ENCODE measurements at places on chromosomes 4 and X.

DNA sequence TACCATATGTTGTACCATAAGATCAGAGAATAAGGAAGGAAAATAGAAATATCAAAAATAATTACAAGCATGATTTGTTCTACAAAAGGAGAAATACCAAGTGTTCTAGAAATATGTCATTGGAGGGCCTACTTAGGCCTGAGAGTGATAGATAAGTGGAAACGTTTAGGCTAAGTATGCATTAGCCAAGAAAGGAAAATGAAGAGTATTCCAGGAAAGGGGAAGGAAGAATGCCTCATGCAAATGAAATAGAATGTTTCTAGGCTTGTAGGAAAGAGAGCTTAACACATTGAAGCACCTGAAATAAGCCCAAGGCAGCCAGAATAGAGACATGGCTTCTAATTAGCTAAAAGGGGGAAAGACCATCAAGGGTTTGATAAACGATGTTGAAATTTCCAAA lies 595.7 kb upstream of the ATOH1 start:
- no peak for DNase-seq

DNA sequence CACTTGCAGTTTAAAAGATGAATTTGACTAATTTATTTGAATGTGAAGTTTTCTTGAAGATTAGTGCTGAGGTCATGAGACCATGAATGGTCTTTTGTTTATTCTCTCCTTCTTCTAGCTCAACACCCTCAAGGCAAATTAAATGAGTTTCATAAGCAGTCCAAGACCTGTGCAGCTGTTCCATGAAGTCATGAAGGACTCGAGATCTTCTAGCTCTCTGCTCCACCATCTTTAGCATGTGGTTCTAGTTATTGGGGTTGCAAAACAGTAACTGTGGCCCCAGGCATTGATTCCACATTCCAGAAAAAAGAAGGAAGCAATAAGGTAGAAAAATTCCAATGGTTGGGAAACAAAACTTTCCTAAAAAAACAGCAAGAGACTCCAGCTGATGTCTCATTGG lies 84.2 kb upstream of the HS3ST1 start:
- no peak for DNase-seq

- DNase-seq: no peak
Observed at GRCh38 chr4:89598602-89599001, 238.4 kb downstream of the SNCA start.

DNA sequence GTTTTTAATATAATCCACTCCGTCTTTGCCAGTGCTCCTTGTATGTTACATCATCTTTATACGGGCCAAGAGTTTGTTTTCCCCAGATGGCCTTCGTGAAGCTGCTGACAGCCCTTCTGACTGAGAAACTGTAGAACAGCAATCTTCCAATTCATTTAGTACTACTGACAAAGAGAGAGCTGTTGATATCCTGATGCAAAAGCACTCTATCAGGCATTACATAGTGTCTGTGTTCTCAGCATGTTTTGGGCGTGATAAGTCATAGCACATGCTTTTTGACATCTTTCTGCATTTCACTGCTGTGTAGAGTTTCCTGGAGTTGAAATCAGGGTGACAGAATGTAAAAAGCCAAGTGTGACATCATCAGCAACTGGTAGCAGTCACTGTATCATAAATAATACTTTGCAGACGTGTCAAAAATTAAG lies 746.3 kb upstream of the FAM241A start:
- no peak for DNase-seq

DNA sequence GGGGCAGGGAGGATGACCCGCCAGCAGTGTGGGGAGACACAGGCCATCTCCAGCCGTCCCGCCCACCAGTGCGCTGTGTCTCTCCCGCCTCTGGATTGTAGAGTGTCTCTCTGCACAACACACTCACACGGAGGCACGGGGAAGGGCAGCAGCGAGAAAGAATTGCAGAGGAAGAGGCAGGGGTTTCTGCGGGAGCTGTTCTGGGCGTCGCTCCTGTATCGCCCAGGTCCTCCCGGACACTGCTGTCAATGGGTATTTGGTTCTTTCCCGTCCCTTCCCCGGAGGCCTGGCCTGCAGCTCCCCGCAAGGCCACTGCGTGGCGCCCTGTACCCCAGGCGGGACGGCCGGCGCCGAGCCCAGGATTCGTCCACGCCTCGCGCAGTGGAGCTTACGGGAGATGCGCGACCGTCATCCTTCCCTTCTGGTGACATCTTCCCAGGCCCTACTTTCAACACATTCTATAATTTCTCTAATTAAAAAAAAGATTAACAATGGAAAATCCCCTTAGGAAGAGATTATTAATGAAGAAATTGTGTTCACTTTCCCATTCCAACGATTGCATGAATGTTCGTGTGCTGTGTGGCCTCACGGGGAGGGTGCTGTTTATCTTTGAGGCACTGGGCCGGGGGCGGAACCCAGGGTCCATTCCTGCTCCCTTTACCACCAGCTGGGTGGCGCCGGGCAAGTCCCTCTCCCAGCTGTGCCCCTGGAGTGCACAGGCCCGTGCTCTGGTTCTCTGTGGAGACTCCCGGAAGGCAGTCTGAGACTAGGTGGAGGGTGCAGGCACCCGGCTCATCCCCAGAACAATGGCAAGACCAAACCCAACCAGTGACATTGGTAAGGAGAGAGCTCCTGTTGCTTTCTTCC lies 95.7 kb downstream of the CPZ start:
- no peak for DNase-seq

DNA sequence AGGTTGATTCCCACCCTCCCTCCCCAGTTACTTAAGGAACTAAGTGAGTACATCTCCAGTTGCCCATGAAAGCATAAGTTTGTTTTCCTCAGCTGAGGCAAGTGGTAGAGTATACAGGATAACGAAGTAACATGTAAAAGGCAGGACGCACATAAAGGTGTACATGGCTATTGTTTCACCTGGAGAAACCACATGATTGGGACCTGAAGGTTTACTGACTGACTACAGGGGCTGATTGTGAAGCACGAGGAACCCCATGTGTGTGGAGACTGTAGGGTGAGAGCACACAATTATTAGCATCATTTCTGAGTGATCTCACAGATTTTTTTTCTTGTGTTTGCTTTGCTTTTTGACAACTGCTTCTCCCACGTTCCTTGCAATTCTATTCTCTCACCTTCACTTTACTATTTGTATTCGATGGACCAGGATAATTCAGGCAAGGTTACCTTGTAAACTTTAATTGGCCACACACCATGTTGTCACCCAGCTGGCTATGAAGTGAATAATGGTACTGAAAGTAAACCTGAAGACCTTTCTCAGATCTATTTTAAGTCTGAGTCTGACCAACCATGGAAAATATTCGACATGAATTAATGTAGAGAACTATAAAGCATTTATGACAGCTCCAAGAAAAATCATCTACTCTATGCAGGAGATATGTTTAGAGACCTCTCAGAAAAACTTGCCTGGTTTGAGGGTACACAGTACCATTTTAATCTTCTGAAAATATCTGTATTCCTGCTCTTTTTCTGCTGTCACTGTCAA lies 102.5 kb upstream of the MYOZ2 start:
- no peak for DNase-seq

DNA sequence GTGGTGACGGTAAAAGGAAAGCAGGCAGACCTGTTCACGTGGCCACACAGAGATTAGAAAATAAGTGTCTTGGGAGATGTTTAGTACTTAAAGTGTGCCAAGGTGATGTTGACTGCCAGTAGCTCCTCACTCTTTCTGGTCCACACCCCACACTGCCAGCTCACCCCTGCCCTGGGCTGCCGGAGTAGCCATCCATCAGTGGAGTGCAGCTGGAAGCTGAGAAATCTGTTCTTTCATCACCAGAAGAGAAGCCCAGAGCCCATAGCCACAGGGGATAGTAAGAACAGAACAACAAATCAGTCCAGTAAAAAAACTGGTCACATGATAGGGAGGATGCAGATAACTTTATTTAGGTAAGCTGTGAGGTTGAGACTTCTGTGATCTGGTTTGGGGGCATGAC lies 64.1 kb downstream of the WWC2 start:
- DNase-seq: no peak

DNA sequence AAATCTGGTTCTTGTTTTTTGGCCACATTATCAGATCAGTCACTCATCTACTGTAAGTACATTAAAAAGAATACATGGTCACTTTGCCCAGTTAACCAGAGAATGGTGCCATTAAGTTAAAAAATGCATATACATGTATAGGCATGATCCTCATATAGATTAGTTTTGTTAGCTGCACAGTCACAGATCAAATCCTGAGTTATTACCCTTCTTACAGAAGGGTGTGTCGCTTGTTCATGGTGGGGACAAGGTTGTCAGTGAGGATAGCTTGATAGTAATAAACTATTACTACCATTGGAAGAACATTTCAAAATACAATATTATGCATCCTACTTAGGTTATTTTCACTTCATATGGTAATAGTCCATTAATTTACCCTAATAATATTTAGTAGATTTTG lies 48.5 kb downstream of the GALNT7 start:
- no peak for DNase-seq

DNA sequence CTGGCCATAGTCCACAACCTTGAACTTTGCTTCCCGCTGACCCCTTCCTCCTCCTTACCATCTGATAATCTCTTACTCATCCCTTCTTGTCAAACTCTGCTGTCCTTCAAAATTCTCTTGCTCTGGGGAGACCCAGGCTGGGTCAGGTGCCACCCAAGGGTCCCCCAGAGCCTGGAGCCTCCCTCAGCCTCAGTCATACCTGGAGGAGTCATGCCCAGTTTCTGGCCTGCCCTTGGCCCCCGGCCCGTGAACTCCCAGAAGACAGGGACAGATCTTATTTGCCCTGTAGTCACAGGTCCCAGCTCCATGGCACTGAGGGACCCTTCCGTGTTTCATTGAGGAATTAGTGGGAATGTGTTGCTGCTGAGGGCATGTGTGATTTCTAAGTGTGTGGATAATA lies 4.7 kb upstream of the GPR78 start:
- DNase-seq: no peak

- DNase-seq: no peak
Observed at GRCh38 chr4:10118048-10119004, 1.7 kb upstream of the WDR1 start.

DNA sequence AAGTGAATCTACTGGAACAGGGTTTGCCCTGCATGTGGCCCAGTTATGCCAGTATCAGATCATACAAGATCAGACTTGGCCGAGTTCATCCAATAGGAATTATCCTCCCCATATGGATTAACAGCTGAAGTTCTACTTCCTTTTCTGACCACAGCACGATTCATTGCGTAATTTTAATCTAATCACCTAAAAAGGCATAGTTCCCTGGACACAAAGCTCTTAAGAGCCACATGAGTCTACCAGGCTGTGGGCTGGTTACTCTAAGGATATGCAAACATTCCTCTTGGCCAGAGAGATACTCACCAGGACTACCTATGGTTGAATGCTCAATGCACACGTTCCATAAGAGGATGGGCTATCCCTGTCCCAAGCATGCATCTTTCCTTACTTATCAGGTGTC lies 46.9 kb downstream of the CHST7 start:
- no peak for DNase-seq

GRCh38 chr4:165378745-165379677 lies at the start of gene CPE:
Gene CPE (plus strand): TSS chr4:165379008. CDS start chr4:165379222, 214 bp downstream.
- no peak for DNase-seq

DNA sequence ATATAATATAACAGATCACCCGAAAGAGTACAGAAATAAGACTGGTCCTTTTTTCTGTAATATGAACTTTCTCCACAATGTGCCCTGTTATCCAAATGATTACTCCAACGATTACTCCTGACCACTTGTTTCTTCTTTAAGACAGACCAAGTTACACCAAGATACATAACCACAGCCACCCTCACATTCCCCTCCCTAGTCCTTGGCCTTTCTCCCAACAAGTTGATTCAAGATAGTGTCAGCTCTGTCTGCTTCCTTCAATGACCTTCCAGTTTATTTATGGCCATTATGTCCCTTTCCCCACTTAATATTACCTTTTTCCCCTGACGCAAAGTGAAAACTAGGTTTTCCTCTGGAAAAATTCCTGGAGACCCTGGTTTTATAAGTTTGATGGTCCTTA lies 397.2 kb downstream of the FAM47B start:
- DNase-seq: no peak

DNA sequence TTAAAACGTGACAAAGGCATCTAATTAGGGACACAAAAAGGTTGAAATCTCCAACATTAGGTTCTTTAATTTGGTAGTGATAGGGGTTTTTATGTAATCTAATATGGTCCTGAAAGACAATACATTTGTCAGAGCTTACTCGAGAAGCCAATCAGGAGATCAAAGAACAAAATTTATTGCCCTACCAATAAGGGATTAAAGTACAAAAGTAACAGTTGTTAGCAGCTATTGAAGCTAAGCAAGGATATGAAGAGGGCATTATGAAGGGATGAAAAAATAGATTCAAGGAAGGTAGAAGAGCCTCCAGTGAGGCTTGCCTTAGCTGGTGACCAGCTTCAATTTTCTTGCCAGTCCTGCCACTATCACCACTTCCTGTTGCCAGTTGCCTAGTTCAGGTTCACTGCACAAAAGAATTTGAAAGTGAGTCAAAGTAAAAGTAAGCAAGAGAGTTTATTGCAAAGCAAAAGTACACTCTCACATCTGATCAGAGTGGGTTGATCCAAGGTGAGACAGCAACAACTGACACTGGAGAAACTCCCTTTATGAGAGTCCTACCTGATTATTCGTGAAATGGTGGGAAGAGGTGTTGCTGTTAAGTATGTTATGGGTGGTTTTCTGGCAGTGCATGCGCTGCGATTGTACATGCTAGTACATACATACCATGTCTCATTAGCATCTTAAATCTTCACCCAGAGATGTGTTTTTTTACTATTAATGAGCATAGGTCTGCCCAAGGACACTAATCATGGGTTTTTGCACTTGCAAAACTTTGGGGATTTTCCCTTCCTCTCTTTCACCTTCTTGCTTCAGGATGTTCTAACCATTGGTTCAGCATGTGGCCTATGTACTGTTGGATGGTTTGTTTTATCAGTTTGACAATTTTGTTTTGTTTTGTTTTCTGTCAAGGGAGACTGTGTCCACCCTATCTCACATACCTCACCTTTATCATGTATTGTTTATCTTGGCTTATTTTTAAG lies 263.2 kb upstream of the ITM2A start:
- no peak for DNase-seq

DNA sequence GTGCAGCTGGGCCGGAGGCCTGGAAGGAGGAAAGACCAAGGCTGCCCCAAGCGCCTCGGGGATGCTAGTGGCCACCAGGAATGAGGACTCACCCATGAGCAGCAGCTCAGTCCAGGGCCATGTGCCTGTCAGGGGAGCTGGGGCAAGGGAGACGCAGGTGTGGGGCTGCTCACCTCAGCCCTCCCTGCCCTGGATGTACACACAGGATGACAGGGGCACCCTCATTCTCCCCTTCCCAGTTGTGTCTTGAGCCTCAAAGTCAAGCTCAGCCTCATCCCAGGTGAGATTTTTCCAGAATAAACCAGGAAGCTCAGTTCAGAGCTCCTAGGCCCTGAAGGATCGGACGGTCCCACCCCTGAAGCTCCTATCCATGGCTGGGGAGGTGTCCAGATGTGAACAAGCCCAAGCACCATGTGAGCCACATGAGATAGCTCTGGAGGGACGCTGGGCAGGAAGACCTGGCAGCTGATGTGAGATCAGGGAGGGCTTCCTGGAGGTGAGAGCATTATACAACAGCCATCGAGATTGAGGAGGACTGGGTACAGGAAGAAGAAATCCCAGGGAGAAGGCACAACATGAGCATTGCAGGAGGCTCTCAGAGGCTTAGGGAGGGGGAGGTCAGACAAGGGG lies 23.0 kb downstream of the HTRA3 start:
- no peak for DNase-seq

GRCh38 chrX:91435395-91435794 lies 756 bp downstream of the PABPC5 start:
- DNase-seq: no peak
